ENCODE measurements at places on chromosomes 11 and 22.

- DNase-seq = no peak
These were observed 92.3 kb upstream of the POU2AF2 start for GRCh38 chr11:111153194-111153593.

DNA sequence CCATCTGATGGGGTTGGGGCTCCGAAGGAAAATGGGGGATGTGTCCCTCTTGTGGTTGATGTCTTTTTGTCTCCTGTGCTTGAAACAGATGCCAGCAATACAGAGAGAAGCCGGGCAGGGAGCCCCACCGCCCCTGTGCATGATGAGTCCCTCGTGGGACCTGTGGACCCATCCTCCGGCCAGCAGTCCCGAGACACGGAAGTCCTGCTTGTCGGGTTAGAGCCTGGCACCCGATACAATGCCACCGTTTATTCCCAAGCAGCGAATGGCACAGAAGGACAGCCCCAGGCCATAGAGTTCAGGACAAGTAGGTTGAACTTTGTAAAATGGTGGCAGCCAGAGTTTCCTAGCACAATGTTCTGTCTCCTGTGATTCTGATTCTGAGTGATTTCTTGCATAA, 91.7 kb upstream of the OR4B1 start:
- no peak for DNase-seq

DNA sequence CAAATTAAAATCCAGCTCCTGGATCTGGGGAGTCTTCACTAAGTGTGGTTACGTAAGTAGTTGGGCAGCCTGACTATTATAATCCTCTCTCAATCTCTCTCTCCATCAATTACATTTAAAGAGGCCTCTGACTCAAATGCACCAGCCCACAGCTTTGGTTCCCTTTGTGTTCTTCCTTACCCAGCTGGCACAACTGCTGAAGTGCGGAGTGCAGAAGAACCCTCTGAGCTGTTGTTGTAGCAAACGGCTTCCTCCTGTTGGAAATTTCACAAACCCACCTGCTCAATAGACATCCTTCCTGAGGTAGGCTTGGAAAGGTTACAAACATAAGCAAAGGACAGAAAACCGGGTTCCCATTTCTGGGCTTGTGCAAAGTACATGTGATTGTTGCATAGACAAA, 17.0 kb upstream of the SORL1 start:
- no peak for DNase-seq

DNA sequence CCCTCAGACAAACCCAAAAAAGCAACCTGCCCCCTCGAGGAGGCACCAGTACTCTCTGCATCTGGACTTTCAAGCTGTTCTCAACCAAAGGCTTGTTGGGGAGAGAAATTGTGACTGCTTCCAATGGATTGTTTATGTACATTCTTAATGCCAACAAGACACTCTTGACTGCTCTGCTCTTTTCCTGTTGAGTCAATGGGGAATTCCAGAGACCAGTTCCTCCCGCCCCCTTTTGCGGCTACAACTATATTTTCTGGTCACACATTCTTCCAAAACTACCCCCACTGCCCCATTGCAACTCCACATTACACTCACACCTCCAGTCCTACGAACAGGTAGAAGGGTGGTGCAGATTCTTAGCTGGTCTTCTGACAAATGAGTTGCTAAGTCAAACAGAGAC, 187.0 kb downstream of the DSCAML1 start:
- DNase-seq = no peak

DNA sequence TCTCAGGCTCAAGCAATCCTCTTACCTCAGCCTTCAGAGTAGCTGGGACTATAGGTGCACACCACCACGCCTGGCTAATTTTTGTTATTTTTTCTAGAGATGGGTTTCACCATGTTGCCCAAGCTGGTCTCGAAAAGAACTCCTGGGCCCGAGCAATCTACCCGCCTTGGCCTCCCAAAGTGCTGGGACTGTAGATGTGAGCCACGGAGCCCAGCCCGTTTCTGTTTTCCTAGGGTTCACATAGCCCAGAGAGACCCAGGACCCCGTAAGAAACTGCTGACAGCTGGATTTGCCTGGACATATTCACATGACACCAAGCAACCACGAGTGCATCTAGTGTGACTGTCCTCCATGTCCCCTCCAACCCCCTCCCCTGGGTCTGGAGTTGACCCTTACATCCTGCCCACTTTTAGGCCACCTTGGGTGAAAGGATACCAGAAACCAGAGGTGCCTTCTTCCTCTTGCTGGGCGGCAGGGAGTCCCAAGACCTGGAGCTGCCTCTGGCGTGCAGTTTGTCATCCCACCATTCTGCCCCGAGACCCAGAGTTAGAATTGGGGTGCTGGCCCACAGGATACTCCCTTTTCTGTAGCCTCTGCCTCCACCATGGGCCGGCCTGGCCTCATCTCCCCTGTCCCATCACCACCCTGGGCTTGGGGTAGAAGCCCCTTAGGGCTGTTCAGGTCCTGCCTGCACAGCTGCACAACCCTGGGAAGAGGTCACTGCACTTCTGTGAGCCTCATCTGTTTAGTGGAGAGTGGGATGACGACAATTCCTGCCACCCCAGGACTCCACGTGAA, 3.7 kb upstream of the RIN1 start:
- no peak for DNase-seq

DNA sequence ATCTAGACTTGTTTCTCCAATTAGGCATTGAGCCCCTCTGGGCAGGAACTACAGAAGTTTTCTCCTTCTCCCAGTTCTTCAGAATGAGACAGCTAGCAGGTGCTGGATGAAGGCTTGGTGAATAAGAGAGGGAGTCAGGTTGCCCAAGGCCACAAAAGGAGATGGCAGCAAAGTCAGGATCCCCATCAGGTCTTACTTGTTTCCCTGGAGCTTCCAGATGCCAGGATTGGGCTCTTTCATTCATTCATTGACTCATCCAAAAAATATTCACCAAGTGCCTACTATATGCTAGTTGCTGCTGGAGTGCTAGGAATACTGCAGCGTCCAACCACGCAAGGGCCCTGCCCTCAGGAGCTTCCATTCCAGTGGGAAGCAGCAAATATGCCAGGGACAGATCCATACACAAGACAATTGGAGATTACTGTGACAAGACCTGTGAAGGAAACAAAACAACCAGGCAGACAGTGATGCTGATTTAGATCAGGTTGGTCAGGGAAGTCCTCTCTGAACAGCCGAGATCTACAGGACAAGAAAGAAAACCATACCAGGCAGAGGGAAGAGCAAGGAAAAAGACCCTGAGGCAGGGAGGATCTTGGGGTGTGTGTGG, 24.6 kb upstream of the LMO1 start:
- DNase-seq = no peak

DNA sequence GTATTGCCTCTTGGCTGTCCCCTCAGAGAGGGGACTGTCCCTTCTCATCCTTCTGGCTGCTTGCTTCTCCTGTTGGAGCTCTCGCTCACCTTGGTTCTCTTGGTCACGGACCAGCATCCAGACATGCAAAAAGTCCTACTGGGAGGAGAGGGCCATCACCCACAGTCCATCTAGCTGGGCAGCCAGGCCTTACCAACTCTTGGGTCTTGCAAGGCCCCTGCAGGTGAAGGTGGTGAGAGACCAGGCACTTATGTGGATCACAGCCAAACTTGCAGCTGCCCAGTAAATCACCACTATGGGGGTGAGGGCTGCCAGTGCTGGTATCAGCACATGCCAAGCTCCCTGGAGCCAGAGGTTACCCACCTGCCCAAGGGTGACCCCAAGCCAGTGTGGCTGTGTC, 36.3 kb downstream of the KCNQ1OT1 start:
- no peak for DNase-seq

GRCh38 chr11:88523386-88524071, 186.0 kb upstream of the CTSC start:
- no peak for DNase-seq

DNA sequence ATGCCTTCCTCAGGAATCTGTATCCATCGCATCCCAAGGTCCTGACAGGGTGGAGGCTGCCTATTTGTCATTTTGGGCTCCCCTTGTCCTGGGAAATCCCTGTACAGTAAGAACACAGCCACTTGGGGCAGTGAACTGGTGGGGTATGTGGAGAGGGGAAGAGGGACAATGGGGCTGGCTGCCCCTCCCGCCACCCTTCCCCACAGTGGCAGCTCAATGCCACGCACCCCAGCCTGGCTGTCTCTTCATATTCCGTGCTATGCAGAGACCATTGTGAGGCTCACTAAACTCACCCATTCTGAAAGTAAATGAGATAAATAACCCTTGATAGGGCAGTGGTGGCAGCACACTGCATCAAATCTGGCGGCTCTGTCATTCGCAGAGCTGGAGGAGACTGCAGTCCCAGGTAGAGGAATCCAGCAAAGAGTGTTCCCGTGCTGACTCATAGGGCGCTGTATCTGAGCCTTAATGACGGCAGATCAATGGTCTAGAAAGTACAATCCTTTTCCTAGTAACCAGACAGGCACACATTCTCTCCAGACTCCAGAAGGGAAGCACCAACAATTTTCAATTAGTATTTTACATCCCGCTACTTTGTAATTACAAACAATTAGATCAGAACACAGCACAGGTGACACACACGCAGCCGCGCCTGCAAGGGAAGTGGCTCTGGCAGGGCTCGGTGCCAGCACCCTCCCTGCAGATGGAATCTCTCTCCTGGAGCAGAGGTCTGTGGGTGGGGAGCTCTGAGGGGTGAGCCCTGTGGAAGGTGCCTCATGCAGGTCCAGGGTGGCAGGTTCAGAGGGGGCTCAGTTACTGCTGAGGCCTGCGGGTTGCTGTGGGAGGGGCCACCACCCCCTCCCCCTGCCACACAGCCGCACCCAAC, 167.9 kb upstream of the B3GAT1 start:
- no peak for DNase-seq

- DNase-seq = no peak
These were observed 86.0 kb downstream of the DENND5A start for GRCh38 chr11:9179141-9179540.

DNA sequence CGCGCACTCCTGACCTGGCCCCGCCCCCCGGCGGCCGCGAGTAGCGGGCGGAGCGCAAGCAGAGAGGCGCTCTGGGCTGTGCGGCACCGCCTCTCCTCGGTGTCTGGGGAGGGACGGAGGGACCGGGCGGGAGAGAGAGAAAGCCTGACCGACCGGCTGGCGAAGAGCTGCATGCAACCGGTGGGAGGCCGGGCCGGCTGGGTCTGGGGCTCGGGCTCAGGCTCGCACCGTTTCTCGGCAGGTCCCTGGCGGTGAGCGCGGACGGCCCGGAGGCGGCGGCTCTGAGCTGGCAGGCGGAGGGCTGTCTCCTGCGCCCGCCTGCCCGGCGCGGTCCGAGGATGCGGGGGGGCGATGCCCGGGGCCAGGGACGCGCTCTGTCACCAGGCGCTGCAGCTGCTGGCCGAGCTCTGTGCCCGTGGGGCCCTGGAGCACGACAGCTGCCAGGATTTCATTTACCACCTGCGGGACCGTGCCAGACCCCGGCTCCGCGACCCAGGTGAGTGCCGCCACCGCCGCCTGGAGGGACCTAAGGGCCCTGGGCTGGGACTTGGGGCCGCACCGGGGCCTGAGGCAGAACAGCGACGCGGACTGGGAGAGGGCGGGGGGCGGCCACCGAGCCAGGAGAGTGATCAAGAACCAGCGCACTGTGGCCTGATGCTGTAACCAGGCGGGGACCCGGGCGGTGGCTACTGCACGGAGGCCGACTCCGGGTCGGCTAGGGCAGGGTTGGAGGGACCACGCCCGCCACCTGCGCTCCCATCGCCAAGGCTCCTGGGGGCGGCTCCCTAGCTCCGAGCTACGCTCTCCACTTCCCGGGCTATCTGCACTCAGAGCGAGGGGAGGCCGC, at the start of gene SYT9:
Gene SYT9 (plus strand): TSS at position 69 of the 847 bp plus-strand sequence. CDS start 283 bp downstream, at position 352.
- DNase-seq = peak; percentile 78

DNA sequence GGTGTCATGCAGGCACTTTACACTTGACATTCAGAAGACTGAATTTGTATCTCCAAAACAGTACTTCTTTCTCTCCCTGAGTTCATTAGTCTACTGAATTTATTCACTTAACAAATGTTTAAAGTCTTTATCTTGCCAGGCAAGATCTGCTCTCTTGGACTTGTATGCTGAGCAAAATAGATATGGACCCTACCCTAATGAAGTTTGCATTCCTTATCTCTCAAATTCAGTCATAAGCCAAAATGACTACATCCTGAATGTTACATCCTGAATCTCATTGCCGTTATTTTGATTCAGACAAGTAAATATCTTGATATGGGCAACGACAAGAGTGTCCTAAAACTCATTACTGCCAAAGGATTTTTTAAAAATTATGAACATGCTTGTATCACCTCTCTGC, 29.7 kb downstream of the FAR1 start:
- no peak for DNase-seq

- no peak for DNase-seq
These were observed 26.3 kb upstream of the CTTN start for GRCh38 chr11:70372076-70372475.

DNA sequence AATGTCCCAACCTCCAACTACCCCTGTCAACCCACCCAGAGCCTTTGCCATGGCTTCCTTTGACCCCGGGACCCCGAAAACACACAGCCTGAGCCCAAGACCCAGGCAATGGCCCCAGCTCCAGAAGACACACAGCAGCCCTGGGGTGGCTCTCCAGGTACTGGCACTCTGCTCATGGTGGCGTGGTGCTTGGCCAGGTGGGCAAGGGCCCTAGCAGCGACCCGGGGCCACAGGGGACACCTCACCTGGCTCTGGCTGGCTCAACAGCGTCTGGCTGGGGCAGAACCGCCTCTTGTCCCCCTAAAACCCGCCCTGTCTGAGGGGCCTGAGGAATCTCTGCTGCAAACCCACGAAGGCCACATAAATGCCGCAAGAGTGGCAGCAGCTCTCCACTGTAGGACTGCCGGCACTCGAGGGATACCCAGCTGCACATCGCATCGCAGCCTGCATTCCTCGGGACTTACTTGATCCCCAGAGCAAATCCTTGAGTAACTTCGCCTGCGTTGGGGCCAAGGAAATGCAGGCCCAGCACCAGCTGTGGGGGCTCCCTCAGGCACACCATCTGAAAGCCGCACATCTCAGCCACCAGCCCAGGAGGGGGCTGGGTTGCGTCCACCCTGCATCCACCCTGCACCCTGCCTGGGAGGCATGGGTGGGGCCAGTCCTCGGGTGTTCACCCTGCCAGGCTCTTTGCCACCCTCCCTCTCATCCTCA, 23.1 kb upstream of the GNB1L start:
- no peak for DNase-seq

- no peak for DNase-seq
These were observed 1318.9 kb downstream of the LRRC4C start for GRCh38 chr11:40140560-40140959.

DNA sequence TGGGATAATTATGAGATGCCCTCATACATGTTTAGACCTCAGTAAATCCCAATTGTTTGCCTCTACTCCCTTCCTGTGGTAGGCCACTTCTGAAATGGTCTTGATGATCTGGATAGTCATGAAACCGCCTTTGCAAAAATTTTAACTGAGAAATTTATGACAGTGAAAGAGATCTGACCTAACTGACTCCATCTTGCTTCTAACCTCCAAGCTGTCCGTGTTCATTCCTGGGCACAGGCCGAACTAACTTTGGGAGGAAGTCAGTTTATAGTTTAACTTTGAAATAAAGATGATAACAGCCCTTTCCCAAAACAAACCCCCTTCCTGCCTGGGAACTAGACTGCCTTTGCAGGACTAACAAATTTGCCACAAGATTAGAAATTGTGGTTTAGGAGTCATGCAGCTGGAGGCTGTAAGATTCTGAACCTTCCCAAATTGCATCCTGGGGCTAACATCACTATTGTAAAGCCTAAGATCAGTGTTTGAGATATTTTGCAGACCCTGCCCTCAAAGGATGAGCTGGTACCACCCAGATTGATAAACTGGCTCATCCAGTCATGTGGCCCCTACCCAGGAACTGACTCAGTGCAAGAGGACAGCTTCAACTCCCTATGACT, 19.9 kb upstream of the CTR9 start:
- no peak for DNase-seq

Data from neuronal stem cell (in vitro differentiated cells).